ENCODE measurements at places on chromosomes 7 and 10.

DNA sequence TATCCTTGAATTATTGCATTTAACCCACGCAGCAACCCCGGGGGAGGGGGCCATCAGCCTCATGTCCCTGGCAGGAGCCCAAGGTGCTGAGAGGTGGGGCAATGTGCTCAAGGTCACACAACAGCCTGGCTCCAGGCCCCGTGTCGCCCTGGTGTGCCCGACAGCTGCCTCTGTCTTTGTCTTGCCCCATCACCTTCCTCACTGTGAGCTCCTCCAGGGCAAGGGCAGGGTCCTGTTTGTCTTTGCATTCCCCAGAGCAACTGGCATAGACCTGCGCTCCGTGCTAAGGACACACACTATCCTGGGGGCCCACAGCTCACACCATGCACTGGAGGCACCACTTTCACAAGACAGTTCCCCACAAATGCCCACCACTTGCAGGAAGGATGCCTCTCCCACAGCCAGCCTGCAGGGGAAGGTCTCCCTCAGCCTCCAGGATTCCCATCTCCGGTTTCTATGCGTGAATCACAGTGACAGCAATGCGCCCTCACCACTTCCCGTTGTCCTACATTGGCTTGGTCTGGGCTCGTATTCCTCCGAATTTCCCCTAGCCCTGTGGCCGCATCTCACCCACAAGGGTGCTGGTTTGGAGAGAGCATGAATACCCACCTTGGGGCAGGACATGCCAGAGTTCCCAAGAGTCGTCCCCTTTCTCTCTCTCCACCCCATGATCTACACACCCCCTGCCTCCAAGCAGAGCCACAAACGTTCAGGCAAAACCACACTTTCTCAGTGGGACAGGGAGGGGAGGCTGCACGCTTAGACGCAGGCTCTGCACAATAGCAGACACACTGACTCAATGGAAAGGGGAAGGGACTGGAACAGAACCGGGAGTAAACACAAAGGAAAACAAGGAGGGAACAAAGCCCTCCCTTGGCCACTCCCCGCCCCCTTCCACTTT, 10.3 kb downstream of the ITPRIP start:
- DNase-seq, result no peak

DNA sequence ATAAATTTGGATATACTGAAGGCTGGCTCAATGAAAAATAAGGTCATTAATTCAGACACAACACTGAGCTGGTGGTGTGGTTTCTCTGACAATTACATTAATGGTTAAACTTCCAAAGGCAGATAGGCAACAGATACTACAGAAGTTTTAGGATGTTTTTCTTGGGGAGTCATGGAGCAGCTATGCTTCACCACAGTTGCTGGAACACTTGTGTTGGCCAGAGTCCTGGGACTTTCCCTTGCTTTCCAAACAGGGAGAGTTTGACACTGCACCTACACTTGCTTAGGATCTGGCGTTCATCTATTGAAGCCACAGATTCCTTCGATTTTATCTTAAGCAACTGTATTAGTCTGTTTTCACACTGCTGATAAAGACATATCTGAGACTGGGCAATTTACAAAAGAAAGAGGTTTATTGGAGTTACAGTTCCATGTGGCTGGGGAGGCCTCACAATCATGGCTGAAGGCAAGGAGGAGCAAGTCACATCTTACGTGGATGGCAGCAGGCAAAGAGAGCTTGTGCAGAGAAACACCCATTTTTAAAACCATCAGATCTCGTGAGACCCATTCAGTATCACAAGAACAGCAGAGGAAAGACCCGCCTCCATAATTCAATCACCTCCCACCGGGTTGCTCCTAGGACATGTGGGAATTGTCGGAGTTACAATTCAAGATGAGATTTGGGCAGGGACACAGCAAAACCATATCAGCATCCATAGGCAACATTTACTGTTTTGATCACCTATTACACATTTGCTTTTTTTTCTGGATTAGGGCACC, 27.8 kb upstream of the TMEM178B start:
- no peak for DNase-seq

DNA sequence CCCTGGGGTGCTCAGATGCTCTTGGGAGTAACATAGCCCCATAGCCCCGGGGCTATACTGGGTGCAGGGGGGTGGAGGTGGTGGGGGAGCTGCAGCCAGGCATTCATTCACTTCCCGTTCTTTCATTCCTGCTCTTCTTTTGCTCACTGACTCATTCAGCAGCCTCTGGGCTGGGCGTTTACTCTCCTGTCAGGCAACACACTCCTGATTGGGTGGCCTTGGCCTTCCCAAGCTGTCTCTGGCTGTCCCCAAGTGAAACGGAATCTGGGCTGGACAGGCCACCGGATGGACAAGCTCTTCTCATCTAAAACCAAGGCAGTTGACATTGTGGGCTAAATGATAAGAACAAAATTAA, 34.6 kb downstream of the CHST3 start:
- DNase-seq, result no peak

DNA sequence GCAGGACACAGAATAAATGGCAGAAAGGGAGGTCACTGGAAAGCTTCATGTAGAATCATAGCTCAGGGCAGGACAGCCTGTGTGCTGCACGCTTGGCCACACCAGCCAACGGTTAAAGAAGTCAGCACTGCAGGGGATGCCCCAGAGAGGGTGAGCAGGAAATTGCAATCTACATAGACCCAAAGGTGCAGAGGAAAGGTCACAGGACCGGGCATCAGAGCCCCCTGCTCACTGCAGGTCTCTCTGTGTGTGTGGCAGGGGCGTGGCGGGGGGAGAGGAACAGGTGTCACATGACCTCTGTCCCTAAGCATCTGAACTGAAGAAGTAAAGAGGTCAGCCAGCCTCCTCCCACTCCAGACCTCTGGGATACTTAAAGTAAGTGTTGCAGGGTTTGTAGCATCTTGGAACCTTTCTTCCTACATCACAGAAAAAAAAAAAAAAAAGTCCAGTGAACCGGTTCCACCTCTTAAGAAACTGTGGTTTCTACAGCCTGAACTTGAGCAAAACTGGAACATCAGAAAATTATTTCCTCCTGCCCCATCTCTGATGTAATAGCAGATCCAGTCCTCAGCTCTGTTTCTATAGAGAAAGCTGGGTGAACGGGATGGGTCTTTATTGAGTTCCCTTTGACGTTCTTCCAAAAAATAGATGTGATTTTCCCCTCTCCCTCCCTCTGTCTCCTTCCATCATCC, 64.3 kb downstream of the RGS10 start:
- DNase-seq, result no peak

DNA sequence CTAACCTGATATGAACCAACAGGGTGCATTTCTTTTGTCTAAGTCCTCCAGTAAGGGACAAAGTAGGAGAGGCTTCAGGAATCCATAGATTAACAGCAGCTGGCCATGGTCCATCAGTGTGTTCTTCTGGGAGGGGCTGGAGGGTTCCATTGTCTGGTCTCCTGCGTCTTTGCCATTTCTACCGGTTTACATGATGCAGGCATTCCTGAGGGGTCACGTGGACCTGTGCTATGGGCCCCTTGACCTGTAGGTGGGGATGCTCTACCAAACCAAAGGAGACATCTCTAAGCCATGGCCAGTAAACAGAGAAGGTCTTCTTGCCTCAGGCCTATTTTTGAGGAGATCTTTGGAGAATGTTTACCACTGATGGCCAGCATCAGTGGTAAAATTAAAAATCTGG, 28.7 kb upstream of the HABP2 start:
- DNase-seq, result no peak

DNA sequence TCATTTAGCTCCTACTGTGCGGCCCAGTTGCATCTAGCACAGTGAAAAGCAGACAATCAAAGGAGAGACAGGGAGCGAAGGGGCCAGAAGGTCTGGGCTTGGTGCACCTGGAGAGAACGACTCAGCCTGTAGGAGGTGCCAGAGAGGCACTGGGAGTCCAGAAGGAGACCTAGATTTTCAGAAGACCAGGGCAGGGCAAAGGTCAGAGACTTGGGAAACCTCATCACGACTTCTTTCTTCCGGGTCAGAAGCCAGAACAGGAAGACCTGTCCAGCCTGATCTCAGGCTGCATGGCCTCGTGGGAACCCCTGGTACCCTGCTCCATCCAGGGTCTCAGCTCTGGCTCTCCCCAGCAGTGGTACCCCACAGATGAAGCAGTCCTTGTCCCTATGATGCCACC, 5.2 kb downstream of the AGAP3 start:
- no peak for DNase-seq

DNA sequence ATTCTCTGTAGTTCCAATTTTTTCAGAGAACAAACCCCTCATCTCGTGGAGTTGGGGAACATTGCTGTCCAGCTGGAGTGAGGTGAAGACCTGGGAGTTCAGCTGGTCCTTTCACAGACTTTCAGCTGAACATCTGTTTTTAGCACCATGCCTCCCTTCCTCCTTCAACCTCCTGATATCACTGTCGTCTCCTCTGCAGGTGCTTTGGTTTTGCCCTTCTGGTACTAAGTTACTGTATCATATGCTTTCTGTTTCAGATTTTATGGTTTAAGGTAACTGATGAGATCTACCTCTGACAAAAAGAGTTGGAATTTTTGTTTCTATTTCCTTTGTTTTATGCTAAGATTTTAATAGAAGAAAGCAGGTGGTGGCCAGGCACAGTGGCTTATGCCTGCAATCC, 102.9 kb downstream of the ZNF438 start:
- DNase-seq, result no peak

DNA sequence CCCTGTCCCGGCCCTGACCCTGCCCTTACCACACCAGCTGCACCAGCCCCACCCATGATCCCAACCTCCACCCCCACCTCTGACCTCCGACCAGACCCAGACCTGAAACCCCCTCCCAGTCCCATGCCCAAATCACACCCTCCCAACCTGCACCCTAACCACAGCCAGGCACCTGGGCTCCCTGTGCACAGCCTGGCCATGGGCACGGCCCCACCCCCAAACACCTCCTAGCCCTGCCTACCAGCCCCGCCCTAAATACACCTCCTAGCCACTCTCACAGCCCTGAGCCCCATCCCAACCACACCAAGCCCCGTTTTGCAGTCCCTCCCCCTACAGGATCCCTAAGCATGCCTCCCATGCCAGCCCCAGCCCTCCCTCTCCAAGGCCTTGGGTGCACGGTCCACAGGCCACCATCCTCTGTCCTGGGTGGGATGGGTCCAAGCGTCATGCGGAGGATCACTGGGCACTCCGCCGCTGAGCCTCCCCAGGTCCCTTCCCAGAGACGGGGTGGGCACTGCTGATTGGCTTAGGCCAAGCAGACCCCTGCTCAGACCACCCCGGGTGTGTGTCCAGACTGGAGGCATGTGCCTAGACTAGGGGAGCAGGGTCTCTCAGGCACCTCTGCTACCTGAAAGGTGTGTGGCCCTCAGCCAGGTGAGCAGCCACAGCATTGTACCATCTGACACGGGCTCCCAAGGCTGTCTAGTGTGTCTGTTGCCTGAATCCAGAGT, 30.1 kb downstream of the INSIG1 start:
- DNase-seq, result no peak

- DNase-seq, result peak; percentile 33
These were observed 1.5 kb upstream of the C10orf95 start for GRCh38 chr10:102452672-102453340.

DNA sequence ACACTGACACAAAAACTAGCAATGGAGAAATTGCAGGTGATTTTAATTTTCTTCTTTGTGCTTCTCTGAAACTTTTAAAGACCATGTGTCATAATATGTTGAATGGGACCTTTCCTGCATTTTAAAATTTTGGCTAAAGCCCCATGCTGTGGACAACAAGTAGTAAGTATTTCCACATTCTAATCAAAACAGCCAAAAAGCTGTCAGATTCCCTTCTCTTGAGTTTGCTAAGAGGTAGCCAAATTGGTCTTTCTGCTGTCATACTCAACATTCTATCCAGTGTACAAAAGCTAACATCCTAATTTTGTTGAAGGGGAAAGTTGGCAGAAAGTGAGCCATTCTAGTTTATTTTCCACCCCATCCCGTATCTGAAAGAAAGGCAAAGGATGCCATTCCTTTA, 447.6 kb downstream of the TFEC start:
- no peak for DNase-seq

DNA sequence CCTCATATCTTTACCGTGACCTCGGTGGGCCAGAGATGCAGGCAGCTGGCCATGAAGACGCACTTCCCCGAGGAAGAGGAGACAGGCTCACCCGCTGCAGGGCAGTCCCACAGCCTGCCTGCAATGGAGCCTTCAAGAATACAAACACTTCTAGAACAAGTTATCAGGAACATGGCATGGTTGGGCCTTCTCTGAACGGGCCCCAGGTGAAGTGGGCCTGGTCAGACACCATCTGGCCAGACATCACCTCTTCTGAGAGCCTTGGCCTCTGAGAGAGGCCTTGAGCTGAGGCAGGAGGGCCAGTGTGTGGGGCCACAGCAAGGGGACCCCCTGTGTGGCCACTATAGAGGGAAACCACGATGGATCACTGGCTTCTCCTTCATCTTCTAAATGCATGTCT, 112.4 kb upstream of the GDF10 start:
- no peak for DNase-seq

GRCh38 chr7:12674053-12674452, 13.4 kb upstream of the ARL4A start:
- no peak for DNase-seq

GRCh38 chr10:62264702-62265436, 3.8 kb downstream of the RTKN2 start:
- DNase-seq, result no peak

DNA sequence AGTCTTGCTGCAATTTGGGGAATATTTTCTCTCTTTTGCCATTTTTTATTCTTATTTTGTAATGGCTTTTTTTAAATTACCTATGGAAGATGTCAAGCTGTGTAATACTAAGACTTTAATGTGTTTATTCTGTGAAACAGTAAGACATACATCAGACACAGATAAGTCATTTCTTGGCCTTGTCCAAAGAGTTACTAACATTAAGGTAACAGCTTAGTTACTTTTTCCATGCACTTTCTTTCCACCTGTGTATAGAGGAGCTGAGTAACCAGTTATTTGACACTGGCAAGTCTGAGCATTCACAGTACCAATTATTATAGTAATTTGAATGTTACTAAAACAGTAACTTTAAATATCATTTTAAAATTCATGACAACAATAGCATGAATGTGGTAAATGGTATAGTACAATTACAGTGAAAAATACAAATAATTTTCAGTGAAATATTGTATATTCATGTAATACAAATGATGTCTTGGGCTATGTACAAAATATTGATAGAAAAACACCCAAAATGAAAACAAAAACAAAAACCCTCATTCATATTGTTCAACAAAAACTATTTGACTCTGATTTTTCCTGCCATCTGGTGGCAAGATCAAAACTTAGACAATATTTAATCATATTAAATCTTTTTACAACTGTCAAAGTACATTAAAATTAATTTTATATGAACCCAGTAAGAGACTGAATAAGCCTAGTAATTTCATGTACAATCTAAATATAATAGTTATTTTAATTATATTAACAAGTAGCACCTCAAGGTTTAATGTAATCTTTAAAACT, 259.8 kb upstream of the SEMA3A start:
- no peak for DNase-seq

DNA sequence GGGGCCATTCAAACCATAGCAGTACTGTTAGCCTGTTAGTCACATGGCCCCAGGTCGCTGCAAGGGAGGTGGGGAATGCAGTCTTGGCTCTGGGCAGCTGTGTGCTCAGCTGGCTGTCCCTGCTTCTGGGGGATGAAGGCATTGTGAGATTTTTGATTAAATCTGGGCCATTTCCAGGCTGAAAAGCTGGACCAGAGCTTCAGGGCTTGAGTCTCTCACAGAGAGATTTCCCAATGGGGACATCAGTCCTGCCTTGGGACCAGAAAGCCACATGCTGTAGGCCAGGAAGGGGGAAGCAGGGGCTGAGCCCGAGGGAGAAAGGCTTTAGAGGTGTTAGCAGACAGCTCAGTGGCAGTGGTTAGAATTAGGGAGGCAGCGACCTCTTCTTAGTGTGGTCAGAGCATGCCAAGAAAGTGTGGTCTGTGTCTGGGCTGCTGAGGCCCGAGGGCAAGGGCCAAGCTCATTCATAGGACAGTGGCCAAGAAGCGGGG, 33.6 kb downstream of the PALD1 start:
- no peak for DNase-seq

All from activated CD4-positive, alpha-beta T cell treated with anti-CD3 and anti-CD28 coated beads for 24 hours (primary cell).